Uterus (tissue), 4 donors: ENCODE measurements at places on chromosomes 5 and 9.

DNA sequence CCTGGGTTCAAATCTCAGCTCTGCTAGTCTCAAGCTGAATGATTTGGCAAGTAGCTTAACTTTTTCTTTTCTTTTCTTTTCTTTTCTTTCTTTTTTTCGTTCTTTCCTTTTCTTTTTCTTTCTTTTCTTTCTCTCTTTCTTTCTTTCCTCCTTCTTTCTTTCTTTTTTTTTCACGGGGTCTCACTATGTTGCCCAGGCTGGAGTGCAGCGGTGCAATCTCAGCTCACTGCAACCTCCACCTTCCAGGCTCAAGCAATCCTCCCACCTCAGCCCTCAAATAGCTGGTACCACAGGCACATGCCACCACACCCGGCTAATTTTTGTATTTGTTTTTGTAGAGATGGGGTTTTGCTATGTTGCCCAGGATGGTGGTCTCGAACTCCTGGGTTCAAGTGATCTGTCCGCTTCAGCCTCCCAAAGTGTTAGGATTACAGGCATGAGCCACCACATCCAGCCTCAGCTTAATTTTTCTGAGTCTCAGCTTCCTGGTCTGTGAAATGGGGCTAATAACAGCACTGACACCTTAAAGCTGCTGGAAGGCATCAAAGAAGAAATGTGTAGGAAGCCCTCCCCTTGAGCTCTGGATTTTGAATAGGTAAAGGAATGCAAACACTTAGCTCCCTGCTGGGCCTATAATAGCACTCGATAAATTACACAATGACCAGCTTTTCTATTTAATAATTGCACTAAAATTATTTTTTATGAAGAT is 17.5 kb upstream of the PPARGC1B start:
- no peak for DNase-seq

- no peak for DNase-seq
Measured at GRCh38 chr5:158482125-158482524, 617.6 kb downstream of the EBF1 start.

- DNase-seq = no peak
Measured at GRCh38 chr9:28810388-28811075, 1237.3 kb upstream of the C9orf72 start.

- DNase-seq = no peak
Measured at GRCh38 chr9:2709645-2710101, 7.6 kb upstream of the KCNV2 start.

DNA sequence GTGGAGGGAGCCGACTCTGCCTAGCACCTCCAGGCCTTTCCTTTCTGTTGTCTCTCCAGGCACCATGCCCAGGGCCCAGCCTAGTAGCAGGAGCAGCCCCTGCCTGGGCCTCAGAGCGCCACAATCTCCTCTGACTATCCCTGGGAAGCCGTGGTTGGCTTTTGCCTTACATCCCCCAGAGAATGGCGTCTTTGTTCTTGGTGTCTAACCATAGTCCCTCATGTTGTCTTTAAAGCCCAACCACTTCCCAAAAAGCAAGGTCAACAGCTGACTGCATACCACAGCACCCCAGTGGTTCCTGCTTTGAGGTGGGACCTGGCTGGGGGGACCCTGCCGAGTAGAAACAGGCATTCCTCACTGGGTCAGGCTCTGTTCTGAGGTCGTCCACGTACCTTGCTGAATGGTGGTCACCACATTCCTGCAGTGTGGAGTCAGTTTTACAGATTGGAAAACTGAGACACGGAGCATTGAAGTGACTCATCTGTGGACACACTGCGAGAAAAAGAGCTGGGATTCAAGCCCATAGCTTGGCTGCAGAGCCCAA is 13.7 kb upstream of the CERCAM start:
- no peak for DNase-seq
